Cortex of kidney (tissue), 1 donor: ENCODE measurements at places on chromosomes 2 and 18.

GRCh38 chr2:42804891-42805290 is 12.5 kb upstream of the HAAO start:
- DNase-seq, result no peak

- no peak for DNase-seq
Measured at GRCh38 chr2:98025481-98026037, 29.8 kb upstream of the TMEM131 start.

- no peak for DNase-seq
Measured at GRCh38 chr18:56921896-56922480, 224.9 kb upstream of the BOD1L2 start.

- DNase-seq, result no peak
Measured at GRCh38 chr2:133526530-133527300, 41.5 kb downstream of the NCKAP5 start.
